ENCODE measurements at places on chromosomes 7 and 10.
A peak's percentile ranks its signal among the peaks of the same experiment; 100 is the strongest.

DNA sequence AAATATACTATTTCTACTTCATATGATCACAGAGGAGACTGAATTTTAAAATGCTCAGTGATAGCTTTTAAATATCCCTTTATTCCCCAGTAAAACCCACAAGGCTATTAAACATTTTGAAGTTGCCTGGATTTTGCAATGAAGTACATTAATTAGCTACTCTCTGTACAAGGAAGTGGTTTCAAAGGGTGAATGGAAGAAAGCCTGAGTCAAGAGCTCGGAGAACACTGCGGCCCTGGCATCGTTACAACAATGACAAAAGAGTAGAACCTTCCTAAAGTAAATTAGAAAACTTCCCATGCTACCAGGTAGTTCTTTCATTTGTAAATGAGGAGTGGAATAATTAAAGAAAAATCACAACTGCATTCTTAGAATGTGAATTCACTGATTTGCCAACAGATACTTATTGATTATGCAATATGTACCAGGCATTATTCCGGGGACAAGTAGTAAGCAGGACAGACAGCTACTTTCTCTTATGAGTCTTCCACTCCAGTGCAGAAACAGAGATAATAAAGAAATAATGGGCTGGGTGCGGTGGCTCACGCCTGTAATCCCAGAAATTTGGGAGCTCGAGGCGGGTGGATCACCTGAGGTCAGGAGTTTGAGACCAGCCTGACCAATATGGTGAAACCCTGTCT lies 63.0 kb downstream of the ZNF22 start:
- no peak for DNase-seq

- DNase-seq: no peak
Observed at GRCh38 chr7:103123529-103123928, 25.4 kb downstream of the NAPEPLD start.

GRCh38 chr7:134362587-134363483 lies 46.1 kb upstream of the SLC35B4 start:
- no peak for DNase-seq

DNA sequence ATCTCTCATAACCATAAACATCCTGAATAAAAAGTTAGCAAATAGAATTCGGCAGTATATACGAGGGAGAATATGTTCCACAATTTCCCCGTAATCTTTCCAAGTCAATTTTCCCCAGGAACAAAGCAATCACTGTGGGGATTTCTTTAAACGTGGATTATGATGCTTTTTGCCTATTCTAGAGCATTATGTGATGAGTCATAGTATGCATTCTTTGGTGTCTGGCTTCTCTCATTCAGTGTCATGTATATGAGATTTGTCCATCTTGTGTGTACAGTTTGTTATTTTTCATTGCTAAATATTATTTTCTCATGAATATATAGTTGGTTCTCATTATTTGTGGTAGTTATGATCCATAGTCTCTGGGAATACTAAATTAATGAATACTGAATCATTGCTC lies 9.9 kb upstream of the OR9A4 start:
- no peak for DNase-seq

DNA sequence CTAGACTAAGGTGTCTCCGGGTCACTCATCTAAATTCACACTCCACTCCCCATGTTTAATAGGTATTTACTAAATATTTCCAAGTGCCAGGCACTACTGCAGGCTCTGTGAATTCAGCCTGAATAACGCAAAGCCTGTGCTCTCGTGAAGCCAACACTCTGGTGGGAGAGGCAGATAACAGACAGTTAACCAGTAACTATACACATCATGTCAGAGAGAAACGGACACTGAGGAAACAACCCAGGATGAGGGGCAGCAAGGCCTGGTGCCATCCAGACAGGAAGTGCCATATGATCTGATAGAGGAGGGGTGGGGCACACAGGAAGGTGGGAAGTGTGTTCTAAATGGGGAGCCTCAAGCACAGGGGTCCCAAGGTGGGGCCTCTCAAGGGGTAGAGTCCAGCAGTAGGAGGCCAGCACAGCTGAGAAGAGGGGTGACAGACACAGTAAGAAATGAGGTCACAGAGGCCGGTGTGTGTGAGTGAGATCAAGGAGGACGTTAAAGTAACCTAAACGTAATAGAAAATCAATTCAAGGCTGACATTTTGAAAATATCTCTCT lies 85.3 kb downstream of the LARP4B start:
- no peak for DNase-seq

DNA sequence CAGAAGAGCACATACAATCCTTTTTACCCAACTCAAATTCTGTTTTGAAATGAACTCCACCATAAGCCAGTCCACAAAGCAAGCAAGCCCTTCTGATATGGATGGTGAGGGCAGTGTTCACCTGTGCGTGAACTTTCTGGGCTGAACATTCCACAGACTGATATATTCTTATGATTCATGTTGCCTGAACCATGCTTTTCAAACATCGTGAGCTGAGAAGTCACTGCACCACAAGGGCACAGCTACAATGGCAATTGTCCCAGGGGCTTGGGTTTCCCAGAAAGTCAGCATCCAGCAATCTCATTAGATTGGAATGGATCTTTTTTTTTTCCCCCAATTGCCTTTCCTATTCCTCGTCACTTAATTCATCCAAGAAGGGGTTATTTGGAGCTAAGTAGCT lies 86.9 kb upstream of the ZNF438 start:
- no peak for DNase-seq

DNA sequence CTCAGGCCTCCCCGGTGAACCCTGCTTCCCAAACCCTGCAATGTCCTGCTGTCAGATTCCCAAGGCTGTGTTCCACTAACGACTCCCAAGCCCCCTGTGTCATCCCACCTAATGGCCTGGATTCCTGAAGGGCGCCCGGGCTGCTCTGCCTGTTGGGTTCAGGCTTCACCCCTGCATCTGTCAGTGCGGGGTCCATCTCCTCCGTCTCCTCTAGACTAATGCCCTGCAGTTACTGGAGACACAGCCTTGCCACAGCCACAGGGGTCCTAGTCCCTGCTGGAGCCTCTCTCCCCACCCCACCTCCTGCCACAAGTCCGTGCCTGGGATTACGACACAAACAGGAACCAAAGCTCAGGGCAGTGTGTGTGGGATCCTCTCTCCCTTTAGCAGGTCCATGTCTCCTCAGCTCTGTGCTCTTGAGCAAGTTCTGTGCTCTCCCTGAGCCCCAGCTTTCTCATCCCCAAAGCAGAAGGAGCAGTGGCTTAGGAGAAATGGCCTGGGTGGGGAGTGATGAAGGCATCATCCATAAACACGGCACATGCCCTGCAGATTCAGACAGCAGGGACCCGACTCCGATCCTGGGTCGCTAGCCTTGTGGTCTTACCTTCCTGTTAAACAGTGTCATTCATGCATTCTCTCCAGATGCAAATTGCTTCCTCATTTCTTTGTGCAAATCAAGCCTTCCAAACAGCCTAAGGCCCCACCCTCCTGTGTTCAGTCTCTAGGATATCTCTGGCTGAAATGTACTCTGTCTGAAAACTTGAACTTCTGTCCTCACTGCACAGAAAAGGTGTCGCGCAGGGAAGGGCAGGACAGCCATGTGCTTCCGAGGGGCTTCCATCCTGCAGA lies 8.2 kb upstream of the RBP3 start:
- DNase-seq: no peak

- DNase-seq: no peak
Observed at GRCh38 chr10:61313460-61313859, 139.7 kb downstream of the TMEM26 start.

- no peak for DNase-seq
Observed at GRCh38 chr7:1040790-1041189, 3.6 kb upstream of the GPR146 start.

GRCh38 chr7:6653071-6654003 lies 16.2 kb downstream of the ZNF316 start:
- DNase-seq: no peak

GRCh38 chr7:19242246-19242645 lies 97.0 kb upstream of the FERD3L start:
- no peak for DNase-seq

DNA sequence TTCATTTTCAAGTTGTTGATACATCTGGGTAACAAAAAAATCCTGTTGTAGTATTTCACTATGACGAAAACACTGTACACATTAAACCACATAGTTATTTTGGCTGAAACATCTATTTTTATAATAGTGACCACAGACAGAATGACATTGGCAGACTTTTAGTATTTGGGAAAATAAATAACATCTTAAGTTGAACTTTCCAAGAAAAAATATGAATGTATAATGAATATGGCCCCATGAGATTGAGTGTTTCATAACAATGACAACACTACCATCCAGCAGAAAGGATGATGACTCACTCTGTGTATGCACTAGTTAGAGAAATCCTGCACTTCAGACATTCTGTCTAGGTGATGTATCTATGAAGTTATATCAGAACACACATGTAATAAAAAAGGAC lies 118.1 kb downstream of the SEMA3D start:
- DNase-seq: no peak

DNA sequence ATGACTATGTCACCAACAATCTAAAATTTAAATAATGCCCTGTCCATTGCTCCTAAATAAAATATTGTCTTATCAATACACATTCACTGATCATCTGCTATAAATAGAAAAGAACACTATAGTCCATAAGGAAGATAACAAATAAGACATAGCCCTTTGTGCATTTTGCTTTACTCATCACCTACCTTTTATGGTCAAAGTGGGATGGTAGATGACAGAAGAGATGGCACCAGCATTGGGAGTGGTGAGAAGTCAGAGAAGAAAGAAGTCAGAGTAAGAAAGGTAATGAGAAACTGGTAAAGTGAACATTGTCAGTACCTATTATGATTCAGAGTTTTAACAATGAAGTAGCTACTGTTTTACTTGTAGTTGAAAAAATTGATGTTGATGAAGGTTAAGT lies 31.1 kb downstream of the SEMA3E start:
- DNase-seq: no peak

DNA sequence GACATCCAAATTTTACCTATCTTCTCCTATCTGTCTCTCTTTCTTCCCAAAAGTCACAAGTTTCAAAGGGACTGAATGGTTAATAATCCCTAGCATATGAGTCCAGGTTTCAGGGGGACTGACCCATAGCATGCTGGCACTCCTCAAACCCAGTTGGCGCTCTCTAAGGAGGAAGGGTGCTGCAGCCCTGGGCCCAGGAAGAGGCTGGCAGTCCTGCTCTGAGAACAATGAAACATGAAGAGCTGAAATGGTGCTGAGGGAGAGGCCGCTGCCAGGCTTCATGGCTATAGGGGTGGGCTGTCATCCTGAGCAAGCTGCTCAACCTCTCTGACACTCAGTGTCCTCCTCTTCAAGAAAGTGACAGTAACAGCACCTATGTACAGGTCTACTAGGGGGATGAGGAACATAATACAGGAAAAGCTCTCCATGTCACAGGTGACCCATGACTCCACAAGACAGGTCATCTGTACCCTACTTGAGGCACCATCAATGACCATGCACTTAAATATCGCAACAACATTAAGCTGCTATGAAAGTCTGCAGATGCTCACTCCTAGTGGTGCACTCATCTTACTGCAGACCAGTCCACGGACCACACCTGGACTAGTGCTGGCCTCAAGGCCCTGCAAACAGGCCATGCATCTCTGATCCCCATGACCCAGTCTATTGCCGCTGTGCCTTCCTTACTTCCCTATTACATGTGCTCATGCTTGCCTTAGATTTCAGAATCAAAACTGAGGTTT lies 17.0 kb downstream of the COBL start:
- no peak for DNase-seq

GRCh38 chr10:80371467-80371866 lies 14.9 kb downstream of the DYDC2 start:
- no peak for DNase-seq

- DNase-seq: no peak
Observed at GRCh38 chr7:1062296-1063294, 18.2 kb downstream of the GPR146 start.

GRCh38 chr7:131522325-131522930 lies 34.0 kb downstream of the PODXL start:
- DNase-seq: no peak

- DNase-seq: no peak
Observed at GRCh38 chr10:49323171-49323895, 24.4 kb downstream of the C10orf71 start.

GRCh38 chr7:104650991-104651640 lies 322.7 kb downstream of the LHFPL3 start:
- DNase-seq: no peak

DNA sequence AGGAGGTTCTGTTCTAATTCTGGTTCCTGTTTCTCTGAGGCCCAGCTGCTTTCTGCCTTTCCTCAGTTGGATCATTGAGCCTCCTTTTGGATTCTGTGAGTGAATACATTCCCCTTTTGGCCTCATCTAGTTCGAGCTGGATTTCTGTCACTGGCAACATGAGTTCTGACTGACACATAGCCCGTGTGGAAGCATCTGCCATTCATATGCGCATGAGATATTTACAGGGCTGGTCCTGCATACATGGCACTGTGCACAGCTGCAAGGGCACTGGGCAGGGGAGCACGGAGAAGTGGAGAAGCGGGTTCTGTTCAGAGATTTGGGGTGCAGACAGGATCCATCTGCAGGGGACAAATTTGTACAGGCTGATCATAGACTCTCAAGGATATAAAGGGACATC lies 352.8 kb downstream of the RPS24 start:
- no peak for DNase-seq

GRCh38 chr7:77427996-77428603 lies 12.0 kb upstream of the GSAP start:
- peak; percentile 11 for DNase-seq

GRCh38 chr7:36391436-36392198 lies 2.0 kb downstream of the ANLN start:
- no peak for DNase-seq

GRCh38 chr10:102738692-102739121 lies 5.0 kb upstream of the WBP1L start:
- no peak for DNase-seq

DNA sequence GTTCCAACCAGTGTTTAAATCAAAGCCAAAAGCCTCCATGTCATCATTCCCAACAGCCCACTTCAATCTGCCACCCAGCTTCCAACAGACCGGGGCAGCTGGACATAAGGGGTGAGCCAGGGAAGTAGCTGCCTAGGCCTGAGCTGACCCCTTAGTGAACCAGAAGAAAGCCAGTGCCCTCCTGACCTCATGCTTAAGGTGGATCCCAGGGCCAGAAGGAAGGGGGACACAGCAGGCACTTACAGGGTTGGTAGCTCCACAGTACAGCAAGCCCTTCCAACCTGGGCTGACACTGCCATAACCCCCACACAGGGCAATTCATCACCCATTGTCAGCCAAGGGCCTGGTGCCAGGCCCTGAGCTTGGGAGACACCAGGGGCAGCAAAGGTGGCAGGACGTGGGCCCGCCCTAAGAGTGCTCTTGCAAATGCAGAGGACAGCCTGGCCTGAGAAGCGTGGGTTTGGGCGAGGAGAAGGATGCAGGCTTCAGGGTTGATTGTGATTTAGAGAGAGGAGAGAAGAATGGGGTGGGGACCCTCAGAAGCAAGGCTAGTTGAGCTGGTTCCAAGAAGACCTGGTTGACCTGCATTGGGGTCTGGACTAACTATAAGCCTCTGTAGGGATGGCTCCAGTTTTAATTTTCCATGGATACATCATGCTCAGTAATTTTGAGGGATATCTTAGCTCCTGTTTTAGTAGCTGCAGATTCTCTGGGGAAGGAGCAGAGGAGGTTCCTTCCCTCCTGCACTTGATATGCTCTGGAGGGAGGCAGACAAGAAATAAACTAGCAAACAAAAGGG lies 3.1 kb upstream of the CYP26A1 start:
- DNase-seq: no peak
